ENCODE measurements at places on chromosomes 2 and 18.

GRCh38 chr2:29703336-29703735 lies 218.1 kb downstream of the ALK start:
- DNase-seq, result no peak

DNA sequence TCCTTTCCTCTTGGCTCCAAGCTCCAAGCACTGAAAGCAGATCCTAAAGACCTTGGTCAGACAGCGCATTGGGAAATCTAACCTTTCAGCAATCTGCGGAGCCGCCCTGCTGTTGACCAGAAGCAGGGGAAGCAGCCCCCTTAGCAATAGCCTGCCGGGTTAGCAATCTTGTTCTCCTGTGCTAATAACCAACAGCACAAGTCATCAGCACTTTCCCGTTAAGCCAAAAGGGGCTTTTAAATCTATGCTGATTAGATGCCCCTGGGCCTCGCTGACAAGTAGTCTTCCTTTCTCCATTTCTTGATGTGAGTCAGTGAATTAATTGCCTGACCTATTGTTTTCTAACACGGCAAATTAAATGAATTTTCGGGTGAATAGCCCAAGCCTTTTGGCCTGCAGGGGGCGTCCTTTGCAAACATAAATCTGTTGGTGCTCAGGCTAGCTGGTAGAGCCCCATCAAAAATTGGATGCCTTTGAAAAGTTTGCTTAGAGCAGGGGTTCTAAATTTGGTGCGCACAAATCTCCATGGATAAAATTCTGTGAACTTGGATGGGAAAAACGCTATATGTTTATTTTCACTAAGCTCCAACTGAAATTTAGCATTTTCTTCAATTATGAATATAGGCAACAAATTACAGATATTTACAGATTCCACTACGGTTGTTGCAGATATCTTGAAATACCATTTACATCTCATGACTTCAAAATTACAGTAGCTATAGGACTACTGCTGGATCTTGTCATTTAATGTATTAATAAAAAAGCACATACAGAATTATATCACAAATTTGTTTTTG lies 24.6 kb downstream of the MAIP1 start:
- DNase-seq, result peak; percentile 59

- no peak for DNase-seq
Measured at GRCh38 chr2:69213201-69213600, 173.8 kb downstream of the GFPT1 start.

DNA sequence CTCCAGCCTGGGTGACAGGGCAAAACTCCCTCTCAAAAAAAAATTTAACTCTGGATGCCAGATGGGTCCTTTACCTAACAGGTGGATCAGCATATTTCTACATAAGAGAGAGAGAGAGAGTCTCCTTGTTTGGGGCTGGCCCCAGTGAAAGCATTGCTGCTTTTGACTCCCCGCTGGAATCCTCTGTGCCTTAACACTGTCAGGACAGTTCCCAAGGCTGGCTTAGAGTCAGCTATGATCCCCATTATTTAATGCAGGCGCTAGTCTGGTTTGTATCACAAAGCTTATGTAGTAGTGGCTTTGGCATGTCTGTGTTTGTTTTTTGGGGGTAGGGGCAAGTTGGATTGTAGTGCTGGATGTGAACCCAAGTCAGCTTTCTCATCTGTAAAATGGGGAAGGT lies 9.4 kb downstream of the INPP4A start:
- no peak for DNase-seq

- DNase-seq, result peak; percentile 51
Measured at GRCh38 chr2:74876081-74876886, 42.4 kb downstream of the HK2 start.

GRCh38 chr2:237039301-237040031 lies 46.2 kb upstream of the COPS8 start:
- no peak for DNase-seq

- no peak for DNase-seq
Measured at GRCh38 chr18:56248610-56249235, 389.7 kb downstream of the TXNL1 start.

DNA sequence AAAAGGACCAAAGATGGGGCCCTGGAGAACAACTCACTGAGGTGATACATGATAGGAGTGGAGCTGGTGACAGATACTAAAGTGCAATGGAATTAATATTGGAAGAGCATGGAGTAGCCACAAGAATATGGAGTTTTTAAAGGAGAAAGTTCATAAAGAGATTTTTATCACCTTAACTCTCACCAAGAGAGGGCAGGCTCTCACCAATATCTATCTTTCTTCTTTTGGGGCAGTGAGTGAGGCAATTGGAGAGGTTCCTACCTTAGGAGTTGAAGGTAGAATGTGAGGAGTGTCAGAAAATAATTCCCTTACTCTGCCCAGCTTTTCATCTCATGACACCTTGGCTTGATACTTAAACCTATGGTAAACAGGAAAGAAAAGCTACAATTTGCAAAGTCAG lies 233.7 kb upstream of the CWC22 start:
- no peak for DNase-seq

DNA sequence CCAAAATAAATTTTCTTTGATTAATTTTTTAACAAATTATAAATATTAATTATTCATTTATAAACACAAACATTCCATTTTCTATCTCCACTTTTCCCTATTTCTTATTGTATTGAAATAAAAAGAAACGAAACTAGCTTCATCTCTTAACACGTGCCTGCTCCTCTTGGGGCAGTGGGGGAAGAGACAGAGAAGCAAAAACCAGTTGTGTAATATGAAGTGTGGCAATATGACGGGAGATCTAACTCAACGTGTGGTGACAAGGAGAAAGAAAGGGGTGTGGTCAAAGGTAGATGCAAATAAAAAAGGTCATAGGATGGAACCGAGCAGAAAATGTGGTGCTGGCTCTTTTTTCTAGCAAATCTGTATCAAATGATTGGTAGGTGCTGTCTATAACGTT lies 106.9 kb upstream of the SLC8A1 start:
- peak; percentile 94 for DNase-seq
